ELF-1 (cell line): ENCODE measurements at places on chromosomes 4 and X.

GRCh38 chr4:140807491-140808252 lies 51.5 kb upstream of the TBC1D9 start:
- no peak for DNase-seq

DNA sequence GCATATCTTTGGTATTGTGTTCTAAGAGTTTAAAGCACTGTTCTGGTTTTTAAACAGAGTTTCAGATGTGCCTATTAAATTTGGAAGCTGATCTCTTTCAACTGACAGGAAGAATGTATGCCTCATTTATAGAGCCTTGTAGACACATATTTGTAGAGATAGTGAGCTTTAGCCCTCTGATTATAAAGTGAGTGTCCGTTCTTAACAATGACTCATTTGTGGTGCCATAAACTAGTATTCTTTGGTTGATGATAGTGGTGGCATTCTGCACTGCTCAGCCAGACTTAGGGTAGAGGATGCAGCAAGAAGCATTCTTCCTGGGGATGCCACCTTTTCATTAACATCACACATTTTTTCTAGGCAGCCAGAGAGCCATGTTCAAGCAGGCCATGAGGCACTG lies 121.7 kb downstream of the TLL1 start:
- DNase-seq: no peak

DNA sequence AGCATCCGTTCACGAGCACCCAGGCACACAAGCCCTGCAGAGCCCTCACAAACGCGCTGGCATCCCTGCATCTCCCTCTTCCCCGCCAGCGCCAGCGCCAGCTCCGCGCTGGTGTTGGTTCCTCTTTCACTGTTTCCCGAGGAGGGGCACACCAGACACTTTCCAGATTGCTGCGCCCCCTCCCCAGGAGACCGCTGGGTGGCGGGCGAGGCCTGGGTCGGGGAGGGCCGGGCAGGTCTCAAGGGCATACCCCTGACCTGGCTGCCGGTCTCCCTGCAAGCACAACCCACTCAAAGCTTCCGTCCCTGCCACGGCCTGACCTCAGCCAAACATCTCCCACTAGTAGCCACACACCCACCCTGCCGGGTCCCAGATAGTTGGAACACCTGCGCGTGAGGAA lies 2.2 kb upstream of the NKX1-1 start:
- peak; percentile 52 for DNase-seq

- no peak for DNase-seq
Observed at GRCh38 chr4:112085156-112086035, 59.9 kb upstream of the FAM241A start.

DNA sequence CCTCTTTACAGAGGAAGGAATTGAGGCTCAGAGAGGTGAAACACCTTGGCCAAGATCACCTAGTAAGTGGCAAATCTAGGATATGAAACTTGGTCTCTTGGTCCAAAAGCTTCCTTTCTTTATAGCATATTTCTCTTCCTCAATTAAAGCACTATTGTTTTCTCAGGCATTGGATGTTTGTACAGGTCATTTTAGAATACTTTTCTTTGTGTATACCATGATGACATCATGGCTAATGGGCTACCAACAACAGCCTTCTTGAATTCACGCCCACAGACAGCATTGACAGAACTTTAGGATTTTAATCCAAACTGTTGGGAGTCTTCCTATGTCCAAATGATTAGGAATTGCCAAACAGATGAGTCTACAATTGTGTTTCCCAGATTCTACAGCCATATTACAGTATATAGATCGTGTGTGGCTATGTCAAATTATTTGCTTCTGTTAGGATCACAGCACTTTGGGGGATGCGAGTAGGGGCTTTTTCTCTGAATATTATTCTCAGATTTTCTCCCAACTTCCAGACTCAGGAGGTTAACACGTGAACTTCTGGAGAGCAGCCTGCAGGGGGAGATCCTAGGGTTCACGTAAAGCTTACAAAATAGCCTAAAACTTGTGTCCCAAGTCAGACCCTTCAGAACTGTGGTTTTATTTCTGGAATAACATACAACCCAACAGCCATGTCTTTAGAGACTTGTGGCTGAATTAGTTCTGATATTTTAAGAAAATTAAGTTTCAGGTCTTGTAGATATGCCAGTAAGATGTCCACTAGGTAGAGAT lies 191.8 kb downstream of the SHROOM3 start:
- no peak for DNase-seq

- no peak for DNase-seq
Observed at GRCh38 chr4:139901531-139902320, 236.1 kb downstream of the MGST2 start.

DNA sequence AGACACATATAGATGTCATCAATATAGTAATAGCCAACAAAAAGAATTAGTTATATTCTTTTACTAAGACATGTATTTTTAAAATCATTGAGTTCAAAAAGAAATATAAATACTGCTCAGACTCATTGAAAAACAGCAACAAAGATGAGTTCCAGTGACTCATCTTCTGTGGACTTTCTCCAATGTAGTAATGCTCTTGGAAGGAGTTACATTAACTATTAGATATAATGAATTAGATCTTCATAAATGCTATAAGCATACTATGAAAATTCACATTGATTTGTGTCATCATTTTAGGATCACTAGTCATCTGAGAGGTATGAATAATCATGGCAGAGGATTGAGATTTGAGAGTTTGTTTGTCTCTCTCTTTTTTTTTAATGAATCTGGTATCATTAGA lies 547.8 kb upstream of the PCDH7 start:
- DNase-seq: no peak

DNA sequence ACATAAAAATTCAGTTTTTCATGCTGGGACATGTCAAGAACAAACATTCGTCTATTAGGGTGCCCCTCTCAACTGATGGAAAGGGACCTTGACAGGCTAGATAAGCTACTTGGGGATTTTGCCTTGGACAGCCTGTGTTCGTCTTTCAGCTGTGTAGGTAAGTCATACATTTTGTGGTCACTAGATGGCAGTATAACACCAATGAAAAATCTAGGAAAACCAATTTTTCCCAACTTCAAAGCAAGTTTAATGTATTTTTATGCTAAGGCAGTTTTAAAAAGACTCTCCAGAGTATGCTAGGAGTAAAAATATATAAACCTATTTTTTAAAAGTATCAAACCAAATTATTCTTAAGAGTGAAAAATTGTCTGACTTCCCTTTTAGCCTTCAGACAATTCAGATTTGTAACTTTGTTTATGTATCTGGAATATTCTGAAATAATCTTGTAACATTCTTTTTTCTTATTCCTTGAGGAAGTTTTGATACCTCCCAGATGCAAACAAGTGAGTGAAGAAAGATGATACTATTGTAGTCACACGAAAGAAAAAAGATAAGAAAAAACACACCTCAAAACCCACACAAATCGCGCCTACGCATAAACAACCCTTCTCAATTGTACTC lies 158.3 kb downstream of the CPE start:
- DNase-seq: peak; percentile 19

GRCh38 chr4:60657807-60658206 lies 542.3 kb upstream of the ADGRL3 start:
- DNase-seq: no peak

DNA sequence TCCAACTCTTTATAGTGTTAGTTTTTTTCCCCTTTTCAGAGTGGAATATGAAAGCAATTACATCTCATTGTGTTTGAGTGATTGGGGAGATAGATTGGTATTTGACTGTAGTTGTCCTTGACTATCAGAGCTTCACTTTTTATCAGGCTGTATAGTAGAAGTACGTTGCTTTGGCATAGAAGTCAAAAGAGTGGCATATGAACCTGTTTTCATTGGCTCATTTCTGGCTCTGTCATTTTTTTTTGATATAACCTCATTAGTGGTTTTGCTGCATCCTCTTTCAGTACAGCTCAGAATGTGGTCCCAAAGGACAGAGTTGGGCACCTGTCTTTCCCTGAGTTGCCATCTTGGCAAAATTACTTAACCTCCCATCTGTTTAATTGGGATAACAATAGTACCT lies 1.4 kb downstream of the TMA16 start:
- no peak for DNase-seq

DNA sequence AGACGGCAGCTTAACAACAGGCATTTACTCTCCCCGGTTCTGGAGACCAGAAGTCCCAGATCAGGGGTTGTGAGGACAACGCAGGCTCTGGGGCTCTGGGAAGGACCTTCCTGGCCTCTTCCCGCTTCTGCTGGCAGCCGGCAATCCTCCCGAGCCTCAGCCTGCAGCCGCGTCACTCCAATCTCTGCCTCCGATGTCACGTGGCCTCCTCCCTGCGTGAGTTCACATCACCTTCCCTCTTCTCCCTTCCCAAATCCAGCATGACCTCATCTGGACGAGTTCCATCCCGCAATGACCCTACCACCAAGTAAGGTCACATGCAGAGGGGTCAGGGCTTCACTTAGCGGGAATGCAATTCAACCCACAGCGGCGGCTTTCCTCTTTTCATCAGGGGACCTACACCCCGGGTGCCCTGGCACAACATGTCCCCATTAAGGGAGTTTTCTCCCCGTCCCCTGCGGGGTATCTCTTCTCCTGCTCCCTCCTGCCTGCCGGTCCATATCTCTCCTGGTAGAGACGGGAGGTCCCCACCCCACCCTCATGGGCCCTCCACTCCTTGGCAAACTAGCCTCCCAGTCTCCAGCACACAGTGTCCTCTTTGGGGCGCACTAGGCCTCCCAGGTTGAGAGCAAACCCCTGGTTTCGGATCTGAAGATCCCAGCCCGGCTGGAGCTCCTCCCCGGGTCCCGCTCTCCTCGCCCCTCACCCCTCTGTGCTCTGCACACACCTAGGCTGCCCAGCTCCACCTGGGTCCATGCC lies 25.5 kb downstream of the ABLIM2 start:
- peak; percentile 29 for DNase-seq

DNA sequence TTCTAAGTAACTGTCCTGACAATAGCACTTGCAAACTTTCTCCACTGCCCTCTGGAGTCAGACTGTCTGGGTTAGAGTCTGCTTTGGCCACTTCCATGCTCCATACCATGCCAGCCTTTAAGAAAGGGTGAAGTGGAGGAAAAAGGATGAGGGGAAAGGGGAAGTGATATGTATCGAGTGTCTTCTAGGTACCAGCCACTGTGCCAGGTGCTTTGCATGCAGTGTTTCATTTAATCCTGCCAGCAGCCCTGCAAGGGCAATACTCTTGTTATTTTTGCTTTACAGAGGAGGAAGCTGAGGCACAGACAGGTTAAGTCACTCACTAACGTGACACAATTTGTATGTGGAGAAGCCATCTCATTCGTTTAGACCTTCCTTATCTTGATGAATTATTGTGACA lies 55.6 kb downstream of the RTL9 start:
- DNase-seq: no peak

- no peak for DNase-seq
Observed at GRCh38 chrX:147226801-147227200, 412.3 kb upstream of the CXorf51A start.

DNA sequence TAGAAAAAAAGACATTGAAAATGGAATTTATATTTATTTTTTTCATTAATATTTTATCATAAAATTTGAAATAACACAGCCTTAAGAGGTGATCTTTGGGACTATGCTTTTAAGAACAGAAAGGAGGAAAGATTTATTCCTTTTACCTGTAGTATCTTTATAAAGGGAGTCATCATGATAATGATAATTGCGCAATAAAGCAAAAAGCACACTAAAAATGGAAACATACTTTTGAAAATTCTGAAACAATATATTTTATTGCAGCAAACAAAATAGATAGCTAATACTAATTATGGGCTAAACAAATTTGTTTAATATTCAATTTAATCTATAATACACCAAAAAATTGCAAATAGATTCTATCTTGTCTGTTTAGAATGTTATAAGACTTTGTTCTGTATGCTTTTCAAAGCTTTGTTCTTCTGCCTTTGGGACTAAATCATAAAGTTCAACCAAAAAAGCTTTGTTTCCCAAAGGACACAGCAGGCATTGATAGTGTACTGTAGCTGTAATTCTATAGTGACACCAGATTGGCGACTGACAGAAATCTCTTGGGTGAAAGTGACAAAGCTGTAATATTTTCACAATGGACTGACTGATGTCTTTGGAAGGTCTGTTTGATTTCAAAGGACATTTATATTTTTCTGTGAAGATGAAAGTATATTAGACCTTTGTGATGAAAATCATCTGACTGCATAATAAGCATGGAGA lies 2156.6 kb upstream of the TENM3 start:
- no peak for DNase-seq

DNA sequence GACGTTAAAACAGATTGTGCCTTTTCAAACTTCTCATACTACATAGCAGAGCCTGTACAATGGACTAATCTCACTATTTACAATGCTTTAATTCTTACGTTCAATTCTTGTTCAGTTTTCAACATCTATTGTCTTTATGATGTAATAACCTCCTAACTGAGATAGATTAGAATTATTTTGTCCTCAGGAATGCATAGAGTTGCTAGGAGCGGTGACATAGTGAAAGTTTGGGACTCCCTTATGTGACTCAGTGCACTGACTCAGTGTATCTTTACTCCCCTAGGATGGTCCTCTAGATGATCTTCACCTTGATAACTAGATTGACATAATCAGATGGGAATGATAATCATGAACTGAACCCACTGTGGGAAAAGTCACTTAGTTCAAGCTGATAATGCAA lies 151.5 kb downstream of the VEGFC start:
- no peak for DNase-seq

DNA sequence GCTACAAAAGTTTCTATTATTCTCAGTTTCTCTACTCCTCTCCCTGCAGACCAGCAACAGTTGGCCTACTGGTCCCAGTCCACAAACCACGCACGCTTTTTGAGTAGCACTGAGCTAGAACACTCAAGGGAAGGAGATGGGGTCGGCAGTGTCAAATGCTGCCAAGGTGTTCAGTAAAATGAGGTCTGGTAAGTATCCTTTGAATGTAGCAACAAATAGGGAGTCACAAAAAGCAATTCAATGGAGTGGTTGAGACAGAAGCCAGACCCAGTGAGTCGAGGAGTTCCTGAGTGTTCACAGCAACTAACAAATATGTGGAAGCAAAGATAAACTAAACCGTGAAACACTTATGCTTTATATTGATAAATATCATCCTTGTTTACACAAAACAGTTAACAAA lies 355.7 kb downstream of the MID1IP1 start:
- no peak for DNase-seq

- DNase-seq: no peak
Observed at GRCh38 chrX:39519030-39519488, 578.7 kb downstream of the BCOR start.

- peak; percentile 75 for DNase-seq
Observed at GRCh38 chrX:147848543-147849443, 62.9 kb upstream of the FMR1 start.

DNA sequence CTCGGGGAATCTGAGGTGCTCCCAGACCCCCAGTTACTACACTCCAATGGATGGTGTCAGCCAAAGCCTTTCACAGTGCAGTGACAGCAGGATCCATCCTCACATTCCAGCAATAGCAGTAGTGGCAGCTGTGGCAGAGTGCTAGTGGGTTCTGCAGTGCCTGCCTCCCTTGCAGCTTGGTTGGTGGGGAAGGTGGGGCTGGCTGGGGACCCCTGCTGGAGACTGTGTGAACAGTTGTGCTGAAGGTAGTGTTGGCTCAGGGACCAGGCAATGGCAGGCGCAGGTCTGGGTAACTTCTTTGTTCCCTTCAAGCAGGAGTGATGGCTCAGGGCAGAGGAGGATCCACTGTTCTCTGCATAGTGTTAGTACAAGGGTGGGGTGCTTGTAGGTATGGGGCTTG lies 343.7 kb upstream of the TRAM1L1 start:
- peak; percentile 3 for DNase-seq

GRCh38 chr4:90995996-90996395 lies 868.8 kb downstream of the CCSER1 start:
- no peak for DNase-seq
